ENCODE measurements at places on chromosomes 3 and 15.

DNA sequence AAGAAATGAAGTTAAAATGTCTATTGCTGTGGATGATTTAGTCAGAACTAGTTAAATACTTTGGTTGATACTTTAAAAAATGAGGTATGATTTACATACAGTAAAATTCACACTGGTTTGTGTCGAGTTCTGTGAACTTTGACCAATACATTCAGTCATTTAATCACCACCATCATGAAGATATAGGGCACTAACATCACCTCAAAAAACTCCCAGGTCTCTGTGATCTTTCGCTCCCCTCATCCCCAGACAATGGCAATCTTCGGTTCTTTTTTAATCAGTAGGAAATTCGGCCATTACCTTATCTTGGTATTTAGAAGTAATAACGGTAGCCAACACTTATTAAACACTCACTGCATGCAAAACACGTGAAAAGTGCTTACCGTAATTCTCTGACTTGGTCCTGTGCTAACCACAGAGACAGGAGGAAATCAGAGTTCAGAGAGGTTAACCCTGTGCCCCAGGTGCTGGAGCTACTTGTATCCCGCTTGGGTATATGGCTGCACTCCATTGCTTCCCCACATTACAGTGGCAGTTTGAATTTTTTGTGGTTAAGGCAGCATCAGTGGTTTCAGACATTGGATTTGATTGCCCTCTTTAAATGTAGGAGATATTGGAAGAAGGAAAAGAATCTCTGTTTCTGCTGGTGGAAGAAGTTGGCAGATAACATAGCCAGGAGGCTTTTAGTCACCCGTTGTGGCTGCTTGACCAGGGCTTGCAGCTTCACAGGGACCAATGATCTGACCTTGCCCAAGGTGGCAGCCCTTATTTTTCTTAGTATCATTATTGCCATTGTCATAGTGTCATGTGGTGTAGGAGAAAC, 4.2 kb downstream of the PLCL2 start:
- DNase-seq: no peak

DNA sequence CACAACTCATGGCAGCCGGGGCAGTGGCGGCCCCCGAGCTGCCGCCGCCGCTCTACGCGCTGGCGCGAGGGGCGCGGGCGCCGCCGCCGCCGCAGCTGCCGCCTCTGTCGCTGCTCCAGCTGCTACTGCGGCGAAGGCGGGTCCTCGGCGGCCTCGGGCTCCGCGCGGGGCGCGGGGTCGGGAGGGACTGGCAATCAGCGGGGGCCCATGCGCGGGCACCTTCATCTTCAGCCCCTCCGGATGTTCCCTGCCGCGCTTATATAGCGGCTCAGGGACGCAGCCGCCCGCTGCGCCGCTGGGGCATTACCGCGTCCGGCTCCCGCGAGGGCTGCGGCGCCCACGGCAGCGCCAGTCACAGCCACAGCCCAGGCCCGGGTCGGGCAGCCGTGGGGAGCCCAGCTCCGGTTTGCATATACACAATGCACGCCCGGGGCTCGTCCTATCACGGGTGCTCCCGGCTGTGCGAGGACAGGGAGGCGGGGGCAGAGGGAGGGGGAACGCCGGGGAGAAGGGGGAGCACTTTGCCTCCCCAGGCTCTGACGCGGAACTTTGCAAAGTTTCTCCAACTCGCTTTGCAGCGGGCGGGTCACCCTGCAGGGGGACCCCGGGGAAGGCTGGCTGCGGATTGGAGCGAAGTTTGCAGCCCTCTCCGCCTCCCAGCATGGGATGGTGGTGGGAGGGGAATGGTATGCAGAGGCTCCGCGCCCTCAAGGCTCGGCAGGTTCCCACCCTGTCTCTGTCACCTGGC, at the start of gene VGLL3:
TSS of gene VGLL3 (minus strand) at position 416 of the 748 bp plus-strand sequence. CDS start at position 10, 406 bp downstream.
- DNase-seq: no peak

GRCh38 chr3:71310980-71311660, 272.4 kb downstream of the FOXP1 start:
- no peak for DNase-seq

DNA sequence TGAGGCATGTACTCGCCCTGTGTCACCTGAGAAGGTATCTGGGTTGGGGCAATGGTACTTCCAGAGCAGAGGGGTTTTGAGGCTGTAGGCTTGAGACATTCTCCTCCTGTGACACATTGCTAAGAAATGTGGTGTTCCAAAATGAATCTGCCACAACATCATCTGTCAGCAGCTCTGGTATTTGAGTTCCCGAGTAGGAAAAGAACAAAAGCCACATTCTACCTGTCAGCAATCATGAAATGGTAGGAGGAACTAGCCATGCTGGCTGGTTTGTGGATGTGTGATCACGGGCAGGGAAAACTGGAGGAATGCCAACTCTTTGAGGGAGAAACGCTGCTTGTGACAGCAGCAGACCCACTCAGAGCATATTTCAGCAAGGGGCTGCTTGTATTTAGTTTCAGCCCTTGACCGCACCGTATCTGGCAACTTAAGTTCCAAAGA, 579.4 kb upstream of the TBL1XR1 start:
- no peak for DNase-seq

DNA sequence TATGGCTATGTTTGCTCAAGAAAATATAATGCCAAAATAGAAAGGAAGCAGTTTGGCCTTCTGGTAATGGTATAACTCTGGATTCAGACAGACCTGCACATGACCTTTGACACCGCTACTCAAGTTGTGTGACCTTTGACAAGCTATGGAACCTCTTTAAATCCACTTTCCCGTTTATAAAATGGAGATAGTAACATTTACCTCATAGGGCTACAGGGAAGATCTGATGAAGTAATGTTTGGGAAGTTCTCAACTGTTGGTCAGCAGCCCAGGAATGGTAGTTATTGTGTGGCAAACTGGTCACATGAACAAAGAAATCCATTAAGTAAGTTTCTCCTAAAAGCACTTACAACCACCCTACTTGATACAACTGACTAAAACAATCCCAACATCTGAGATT, 95.1 kb upstream of the PHLDB2 start:
- DNase-seq: no peak

GRCh38 chr15:25501828-25502446, 63.1 kb upstream of the UBE3A start:
- DNase-seq: no peak

DNA sequence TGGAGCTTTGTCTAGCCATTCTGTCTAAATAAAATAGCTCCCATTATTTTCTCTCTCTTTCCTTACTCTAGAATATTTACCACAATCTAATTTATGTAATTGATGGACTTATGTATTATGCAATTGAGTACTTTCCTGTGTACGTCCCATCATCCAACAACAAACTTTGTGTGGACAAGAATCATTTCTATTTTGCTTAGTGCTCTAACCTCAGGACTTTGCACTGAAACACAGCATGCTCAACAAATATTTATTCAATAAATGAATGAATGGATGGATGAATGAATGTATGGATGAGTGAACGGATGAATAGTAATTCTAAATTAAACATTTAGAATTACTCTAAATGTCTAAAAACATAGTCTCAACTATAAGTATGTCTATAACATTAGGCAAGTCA, 115.2 kb upstream of the RORA start:
- DNase-seq: no peak

DNA sequence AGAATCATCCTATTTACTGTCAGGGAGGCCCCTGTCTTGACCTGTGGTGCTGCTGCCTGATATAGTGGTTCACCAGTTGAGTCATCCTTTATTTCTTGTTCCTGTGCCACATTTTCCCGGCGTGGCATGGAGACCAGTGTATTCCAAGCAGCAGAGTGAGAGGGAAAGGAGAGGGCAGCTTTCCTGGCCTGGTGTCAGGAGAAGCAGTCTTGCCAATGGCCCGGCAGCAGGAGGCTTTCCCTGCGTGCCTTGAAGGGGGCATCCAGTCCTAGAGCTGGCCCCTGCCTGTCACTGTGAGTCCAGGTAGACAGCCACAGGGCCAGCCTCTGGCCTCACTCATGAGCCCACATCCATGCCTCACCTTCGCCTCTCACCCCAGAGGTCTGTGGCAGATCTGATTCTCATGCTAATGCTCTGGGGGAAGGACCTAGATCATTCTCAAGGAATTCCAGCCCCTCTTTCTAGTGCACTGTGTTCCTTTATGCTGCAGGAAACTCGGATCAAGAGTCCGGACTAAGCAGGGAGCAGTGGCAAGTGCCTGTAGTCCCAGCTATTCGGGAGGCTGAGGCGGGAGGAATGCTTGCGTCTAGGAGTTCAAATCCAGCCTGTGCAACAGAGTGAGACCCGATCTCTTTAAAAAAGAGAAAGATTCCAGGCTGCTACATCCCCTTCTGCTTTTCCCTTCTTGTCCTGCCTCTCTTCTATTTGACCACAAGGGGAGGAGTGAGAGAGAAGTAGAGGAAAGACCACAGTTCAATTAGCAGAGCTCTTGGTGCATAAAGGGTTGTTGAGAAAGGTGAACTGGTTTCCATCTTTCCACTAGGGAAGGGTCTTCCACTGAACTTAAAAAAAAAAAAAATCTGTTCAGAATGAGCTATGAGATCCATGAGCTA, 66.8 kb upstream of the HACD2 start:
- DNase-seq: no peak

DNA sequence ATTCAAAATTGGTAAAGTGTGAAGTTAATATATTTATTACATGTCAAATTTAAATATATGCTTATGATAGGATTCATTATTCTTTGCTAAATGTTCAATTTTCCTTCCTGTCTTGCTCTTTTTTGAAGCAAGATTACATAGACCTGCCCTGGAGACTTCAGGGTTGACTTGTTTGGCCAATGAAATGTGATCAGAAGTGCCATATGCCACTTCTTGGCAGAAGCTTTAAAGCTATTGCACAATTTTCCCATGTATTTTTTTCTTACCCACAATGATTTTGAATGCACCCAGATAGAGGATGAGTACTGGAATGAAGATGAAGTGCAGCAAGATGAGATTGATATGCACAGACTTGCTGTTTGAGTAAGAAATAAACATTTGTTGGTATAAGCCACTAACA, 406.3 kb upstream of the BCHE start:
- no peak for DNase-seq

- DNase-seq: no peak
These were observed 24.5 kb upstream of the IDH2 start for GRCh38 chr15:90126596-90127435.

DNA sequence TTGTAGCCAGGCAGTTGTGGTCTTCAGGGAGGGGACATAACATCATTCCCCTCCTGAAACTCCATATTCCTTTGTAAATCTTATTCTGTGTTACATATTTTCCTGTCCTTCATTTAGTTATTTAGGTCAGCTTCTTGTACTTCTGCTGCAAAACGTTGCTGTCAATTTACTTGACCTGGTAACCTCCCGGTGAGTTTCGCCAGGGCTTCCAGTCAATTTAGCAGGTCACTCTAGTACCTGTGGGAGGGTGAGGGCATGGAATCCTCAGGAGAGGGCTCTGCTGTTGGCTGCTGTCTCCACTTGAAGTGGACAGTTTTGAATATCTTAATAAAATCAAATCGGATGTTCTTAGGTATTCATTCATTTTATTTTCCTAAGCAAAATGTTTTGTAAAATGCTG, 29.6 kb downstream of the FNDC3B start:
- DNase-seq: no peak

GRCh38 chr3:12371525-12372140, 82.8 kb downstream of the PPARG start:
- DNase-seq: no peak

DNA sequence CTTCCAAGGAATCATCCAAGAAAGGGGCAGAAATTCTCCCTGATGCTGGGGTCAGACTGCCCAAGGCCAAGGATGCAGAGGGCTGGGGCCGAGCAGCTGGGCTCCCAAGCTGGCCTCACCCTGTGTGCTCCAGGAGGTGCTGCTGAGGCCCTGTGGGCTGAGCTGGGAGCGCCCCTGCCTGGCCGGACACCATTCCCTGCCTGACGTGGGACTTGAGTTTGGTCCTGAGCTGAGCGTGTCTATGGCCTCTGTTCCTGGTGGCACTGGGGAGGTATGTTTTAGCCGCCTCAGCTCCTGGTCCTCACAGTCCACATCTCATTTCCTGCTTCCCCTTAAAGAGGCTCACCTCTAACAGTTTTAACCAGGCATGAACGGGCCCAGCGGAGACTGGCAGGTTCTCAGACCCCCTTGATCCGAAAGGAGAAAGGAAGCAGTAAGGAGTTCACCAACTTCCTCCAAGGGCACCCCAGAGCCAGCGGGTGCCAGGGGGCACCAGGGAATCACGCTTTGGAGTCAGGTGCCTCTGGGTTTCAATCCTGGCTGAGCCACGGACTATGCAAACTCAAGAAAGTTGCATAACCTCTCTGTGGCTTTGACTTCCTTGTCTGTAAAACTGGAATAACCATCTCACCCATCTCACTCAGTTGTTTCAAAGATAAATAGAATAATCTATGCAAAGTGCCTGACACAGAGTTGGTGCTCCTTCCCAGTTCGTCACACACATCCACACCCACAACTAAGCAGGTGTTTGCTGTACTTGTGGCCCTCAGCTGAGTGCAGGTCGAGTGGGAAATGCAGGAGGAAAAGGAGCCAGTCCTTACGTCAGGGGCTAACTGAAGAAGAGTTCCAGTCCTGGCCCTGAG, 48.6 kb downstream of the SLC12A8 start:
- DNase-seq: no peak

- no peak for DNase-seq
These were observed 1.7 kb downstream of the MEIS2 start for GRCh38 chr15:37098468-37099318.

- no peak for DNase-seq
These were observed 420.6 kb downstream of the SHQ1 start for GRCh38 chr3:72427624-72428023.

- DNase-seq: no peak
These were observed 1.1 kb upstream of the GYG1 start for GRCh38 chr3:148990236-148990635.

Measured in stimulated activated naive CD4-positive, alpha-beta T cell treated with Interleukin-2 at 50 U/mL for 16 hours (primary cell).